ENCODE measurements at places on chromosomes 1 and 21.

- DNase-seq: no peak
Measured at GRCh38 chr1:18569251-18569650, 61.4 kb upstream of the PAX7 start.

- no peak for DNase-seq
Measured at GRCh38 chr21:28794371-28794851, 198.3 kb downstream of the LTN1 start.

DNA sequence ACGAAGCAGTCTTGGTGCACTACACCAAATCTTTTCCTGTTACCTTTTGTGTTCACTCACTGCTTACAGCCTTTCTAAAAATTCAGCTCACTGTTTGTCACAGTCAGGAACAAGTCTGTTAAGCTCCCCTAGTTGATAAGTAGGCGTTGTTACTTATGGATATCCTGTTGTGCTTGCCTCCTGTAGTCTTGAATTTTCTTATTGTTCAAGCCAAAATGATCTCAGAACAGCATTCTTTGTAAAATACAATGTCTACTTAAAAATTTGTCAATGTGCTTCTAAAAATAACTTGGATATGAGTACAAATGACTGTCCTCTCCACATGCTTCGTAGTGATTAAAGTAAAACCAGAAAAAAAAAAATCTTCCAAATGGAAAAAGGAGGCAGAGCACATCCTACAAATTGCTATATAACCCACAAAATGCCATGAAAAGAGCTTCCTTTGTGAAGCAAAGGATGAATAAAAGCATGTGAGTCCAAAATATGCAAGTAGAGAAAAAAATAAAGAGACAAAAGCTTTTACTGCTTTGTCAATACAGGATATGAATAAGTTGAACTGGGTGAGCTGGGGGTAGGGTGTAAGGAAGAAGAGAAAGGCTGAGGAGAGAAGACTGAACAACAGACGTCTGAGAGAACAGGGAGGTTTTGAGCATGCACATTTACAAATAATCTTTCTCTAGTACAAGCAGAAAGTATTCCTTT lies 228.9 kb upstream of the ADGRL4 start:
- no peak for DNase-seq

DNA sequence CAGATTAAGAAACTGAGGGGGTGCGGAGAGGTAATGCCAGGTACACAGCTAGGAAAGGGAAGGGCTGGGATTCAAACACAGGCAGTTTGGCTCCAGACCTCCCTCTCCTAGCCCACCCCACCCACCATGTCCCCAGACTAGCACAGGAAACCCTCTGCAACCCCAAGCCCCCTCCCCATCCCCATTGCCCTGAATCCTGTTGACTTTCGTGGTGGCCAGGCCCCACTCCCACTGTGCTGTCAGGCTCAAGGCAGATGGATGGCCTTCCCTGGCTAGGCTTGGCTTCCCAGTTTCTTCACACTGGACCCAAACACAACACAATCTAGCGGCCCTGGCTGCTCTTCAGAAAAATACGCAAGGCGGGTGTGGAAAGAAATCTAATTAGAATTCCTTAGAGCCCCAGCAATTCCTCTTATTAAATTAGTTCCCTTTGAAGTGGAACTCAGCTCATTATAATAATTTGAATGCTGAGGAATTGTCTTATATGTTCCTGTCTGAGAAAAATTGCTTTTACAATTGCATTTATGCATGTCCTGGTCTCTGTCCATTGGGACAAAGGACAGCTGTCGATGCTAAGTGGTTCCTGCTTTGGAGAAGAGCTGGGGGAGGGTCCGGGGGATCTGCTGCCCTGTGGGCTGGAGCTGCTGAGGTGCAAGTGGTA lies 97.4 kb downstream of the SYF2 start:
- DNase-seq: no peak

DNA sequence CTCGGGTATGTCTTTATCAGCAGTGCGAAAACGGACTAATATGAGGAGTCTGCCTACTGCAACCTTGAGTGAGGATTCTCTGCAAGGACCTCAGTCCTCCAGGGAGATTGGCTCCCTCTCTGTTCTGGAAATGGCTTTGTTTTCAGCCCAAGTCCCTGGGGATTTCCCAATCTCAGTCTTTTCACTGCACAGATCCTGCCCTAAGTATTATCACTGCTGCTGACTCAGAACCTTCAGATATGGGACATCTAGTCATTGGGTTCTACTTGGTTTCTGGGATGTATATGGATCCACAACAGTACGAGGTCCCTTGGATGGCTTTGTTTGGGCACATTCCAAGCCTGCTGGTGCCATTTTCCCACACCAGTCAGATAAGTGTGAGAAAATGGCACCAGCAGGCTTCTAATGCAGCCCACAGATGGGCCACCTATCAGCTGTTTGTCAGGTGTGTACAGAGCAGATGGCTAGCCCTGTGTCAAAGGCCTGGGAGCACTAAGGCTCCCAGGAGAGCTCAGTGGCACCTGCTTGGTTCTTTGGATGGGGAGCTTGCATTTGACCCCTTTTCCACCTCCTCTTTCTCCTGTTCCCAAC lies 27.4 kb downstream of the ELF3 start:
- no peak for DNase-seq

DNA sequence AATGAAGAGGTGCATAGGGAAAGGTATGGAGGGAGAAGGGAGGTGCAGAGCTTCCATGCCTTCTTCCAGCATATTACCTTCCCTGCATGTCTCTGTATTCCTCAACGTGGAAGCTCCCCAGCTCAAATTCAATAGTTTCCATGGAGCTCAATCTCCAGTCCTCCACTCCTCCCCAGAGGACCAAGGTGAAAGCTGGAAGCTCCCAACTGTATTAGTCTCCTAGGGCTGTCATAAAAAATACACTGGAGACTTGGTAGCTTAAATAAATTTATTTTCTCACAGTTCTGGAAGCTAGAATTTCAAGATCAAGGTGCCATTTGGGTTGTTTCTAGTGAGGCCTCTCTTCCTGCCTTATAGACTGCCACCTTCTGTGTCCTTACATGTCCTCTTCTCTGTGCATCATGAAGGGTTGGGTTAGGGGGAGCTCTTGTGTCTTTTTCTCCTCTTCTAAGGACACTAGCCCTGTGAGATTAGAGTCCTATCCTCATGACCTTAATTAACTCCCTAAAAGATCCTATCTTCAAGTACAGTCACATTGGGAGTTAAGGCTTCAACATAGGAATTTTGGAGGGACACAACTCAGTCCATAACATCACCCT lies 21.9 kb upstream of the RABGGTB start:
- no peak for DNase-seq

GRCh38 chr1:87938631-87939030 lies 610.0 kb downstream of the LMO4 start:
- DNase-seq: no peak

DNA sequence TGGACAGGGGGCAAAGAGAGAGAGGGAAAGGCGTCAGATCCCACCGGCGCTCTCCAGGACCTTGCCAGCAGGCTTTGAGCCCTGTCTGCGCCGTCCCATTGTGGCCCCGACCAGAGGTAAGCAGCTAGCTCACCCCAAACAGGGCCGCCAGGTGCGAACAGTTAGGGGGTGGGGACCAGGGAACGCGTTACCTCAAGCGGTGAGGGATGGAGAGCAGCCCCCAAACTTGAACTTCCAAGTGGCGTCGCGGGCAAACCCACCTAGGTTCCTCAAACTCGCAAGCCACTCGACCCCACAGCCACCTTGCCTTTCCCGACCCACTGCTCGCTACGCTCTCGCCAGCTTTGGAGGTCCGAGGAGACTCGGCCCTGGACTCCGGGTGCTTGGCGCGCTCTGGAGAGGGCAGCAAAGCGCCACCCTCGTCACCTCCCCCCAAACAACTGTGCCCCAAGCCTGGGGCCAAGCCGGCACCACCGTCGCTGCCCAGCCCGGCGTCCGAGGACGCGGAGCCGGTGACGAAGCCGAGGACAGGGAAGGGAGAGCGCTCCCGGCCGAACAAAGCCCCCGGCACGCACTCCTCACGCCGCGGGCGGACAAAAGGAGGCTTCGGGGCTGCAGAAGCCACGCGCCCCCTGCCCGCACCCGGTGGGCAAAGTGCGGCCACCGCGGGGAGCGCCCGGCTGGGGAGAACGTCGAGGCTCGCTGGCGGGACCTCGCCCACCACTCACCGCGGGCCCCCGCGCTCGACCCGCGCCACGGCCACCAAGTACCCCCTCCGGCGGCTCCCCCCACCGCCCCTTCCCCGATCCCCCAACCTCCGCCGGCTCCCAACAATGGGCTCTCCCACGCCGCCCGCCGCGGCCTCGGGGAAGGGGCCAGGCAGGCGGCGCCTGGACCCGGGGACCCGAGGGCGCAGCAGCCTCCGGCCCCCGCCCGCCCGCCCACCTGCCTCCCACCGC lies 976 bp downstream of the SSBP3 start:
- no peak for DNase-seq

DNA sequence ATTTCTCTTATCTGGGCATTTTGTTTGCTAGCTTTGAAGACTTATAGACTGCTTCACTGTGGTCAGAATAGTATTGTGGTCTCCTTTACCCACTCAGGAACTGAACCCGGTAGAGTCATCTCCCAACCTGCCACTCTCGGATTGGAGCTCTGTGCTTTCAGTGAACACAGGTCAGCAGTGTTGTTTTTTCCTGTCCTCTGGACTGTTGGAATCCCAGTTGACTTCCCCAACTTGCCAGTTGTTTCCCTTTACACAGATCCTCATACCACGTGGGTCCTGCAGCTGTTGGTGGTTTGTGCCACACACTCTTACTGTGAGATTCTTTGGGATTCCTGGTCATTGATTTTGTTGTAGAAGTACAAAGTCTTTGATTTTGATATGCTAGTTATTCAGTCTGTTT lies 214.1 kb downstream of the DYRK1A start:
- DNase-seq: no peak

GRCh38 chr1:21052034-21052433 lies 124.7 kb downstream of the EIF4G3 start:
- DNase-seq: no peak

- DNase-seq: no peak
Measured at GRCh38 chr1:7424352-7424890, 346.7 kb upstream of the VAMP3 start.

DNA sequence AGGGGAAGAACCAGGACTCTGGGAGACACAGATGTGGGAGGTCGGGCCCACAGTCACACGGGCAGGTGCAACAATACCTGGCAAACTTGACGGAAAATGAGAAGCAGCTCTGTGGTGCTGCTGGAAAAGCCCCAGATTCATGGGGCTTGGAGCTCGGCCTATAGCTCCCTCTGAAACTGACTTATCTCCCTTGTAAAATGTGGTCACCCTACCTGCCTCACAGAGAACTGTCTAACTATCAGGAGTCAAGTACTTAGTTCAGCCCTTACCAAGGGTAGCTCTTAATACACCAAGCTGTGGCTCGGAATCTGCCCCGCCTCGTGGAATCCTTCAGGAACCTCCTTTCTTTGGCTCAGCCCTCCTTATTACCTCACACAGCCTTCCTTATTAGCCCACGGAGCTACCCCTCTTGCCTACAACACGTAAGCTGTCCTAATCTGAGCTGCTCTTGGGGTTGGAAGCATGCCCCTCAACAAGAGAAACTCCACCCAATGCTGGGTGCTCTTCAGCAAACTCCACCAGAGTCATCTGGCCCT lies 68.9 kb downstream of the MRPL37 start:
- no peak for DNase-seq

DNA sequence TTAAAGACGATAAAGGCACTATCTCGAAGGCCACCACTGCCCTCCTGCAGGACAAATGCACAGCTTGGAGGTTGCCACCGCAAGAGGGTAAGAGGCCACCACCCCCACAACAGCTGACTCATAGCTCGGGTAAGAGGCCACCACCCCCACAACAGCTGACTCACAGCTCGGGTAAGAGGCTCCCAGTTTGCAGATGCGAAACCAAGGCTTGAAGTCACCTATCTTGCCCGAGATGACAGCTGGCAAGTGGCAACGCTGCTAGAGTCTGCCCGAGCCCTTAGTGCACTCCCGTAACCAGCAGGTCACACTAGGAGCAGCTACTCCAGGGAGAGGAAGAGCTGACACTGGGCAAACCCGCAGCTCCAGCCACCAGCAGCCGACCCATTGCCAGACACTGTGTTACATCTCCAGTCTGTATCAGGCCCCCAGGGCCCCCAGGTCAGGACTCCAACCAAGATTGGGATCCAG lies 17.1 kb upstream of the SPSB1 start:
- DNase-seq: peak; percentile 87

DNA sequence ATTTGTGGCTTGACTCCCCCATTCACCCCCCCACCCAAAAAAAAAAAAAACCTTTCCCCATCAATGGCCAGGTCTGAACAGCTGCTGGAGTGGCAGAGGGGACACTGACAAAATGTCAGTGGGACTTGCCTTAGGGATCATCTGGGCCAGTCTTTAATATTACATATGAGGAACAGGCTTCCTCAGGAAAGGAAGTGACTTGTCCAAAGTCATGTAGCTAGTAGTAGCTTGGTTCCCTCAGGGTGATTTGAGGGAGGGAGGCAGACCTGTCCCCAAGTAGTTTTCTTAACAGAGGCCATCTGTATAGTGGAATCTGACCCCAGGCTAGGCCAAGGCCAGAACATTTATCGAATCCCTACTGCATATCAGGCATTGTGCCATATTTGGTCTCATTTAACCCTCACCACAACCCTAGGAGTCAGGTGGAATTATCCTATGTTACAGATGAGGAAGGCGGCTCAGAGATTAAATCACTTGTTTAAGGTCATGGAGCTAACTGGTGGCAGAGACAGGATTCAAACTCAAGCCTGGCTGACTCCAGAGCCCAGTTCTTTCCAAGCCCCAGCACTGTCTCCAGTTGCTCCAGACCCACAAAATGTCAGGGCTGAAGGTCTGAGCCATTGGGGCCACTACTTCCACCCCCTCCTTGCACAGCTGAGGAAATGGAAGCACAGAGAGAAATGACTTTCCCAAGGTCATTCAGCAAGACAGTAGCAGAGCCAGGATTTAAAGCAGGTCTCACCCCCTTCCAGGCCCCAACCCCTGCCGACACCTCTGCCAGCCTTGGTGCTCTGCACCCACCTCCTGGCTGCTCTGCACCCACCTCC lies 10.4 kb downstream of the ZBTB7B start:
- DNase-seq: no peak

- no peak for DNase-seq
Measured at GRCh38 chr1:224219612-224220059, 36.6 kb downstream of the DEGS1 start.

DNA sequence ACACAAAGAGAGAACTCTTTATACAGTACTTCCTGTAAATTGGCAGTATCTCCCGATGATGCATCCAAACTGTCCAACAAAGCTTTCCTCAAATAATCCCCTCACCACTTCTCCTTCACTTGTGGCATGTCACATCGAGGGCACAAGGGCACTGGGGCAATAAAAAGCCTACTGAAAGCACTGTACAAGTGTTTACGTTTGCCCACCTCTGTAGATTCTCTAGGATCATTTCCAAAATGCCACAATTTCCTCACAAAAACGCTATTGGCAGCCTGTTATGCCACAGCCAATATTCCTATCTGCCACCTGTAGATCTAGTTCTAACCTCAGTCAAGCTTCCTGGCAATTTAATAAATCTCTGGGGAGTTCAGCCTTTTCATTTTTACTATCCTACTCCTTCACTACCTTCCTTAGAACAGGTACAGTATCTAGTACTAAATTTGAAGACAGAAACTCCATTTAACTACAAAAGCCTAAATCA lies 39.9 kb downstream of the HNRNPR start:
- no peak for DNase-seq

DNA sequence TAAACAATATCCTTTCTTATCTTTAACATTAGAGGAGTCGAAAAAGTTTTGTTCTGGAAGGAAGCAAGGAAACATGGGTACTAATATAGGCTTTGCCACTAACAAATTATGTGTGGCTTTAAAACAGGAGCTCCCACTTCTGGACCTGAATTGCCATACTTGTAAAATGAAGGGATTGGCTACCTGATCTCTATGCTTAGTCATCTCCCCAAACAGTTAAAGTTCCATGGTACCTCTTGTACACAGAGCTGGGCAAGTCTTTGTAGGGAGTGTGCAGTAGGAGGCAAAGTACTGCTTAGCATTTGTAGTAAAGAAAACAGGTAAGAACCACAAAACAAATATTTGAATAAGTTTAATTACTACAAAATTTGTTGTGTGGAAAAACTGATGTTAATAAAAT lies 81.3 kb downstream of the MAST2 start:
- DNase-seq: peak; percentile 31
